Midbrain (tissue), 1 donor: ENCODE measurements at places on chromosomes 1 and 21.

DNA sequence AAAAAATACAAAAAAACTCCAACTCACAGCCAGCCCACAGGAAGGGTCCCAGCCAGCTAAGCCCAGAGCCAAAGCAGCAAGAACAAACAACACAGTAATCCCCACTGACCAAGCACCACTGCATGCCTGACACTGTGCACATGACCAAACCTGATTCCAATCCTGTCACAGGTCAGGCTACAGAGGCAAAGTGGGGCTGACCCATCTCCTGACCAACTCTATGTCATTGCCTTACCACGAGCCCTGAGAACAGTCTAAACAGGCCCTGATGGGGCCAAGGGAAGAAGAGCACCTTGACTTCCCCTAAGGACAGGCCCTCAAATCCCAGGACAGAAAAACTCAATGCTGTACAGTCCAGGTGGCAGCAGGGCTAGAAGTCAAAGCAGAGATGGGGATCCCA lies 2.4 kb downstream of the LSS start:
- DNase-seq: peak; percentile 17

- DNase-seq: peak; percentile 1
These were observed 214.1 kb downstream of the NUF2 start for GRCh38 chr1:163535807-163536206.

- DNase-seq: no peak
These were observed 107.2 kb downstream of the FAF1 start for GRCh38 chr1:50852889-50853288.

GRCh38 chr1:173255214-173255813 lies 48.2 kb upstream of the TNFSF4 start:
- DNase-seq: no peak

GRCh38 chr1:47805018-47805417 lies 192.2 kb downstream of the TRABD2B start:
- DNase-seq: no peak

DNA sequence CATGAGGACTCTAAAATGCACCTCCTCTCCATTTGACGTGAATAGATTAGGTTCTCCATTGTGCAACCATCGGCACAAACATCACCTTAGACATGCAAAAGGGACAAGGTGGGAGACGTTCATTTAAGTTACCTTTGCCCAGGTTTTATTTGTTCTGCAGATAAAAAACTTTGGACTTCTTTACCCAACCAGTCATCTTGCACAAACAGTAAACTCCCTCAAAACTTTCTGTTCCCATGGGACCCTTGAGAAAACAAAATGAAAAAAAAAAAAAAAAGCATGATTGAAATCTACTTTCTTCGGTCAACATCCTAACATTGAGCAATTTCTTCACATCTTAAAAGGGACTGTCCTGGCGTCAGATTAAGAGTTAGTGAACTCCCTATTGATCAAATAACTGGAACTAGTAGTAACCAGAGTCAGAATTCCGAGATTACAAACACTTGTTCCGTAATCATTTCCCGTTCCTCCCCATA lies 31.4 kb upstream of the PROX1 start:
- no peak for DNase-seq

DNA sequence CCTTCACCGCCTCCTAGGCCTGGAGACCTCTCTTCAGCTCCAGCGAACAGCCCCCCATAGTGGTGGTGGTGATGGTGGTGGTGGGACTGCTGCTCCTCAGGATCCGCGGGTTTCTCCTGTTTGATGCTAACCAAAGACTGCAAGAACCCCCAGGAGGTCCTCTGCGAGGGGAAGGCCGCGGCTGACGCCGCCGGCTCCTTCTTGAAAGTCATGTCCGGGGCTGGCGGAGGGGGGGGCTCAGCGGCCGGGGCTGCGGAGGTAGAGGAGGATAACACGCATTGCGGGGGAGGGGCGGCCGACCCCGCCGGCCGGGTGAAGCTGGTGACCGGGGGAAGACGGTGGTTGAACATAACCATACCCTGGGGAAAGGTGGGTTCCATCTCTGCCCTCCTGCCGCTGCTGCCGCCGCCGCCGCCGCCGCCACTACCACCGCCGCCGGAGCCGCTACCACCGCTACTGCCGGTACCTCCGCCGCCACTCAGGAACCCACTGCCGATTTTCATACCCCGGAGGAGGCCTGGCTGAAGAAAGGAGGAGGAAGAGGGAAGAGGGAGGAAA lies 554 bp downstream of the ZNF281 start:
- DNase-seq: no peak

- DNase-seq: no peak
These were observed 38.2 kb upstream of the SLC25A33 start for GRCh38 chr1:9500756-9501754.

- no peak for DNase-seq
These were observed 27.7 kb upstream of the FMO1 start for GRCh38 chr1:171220581-171221054.

DNA sequence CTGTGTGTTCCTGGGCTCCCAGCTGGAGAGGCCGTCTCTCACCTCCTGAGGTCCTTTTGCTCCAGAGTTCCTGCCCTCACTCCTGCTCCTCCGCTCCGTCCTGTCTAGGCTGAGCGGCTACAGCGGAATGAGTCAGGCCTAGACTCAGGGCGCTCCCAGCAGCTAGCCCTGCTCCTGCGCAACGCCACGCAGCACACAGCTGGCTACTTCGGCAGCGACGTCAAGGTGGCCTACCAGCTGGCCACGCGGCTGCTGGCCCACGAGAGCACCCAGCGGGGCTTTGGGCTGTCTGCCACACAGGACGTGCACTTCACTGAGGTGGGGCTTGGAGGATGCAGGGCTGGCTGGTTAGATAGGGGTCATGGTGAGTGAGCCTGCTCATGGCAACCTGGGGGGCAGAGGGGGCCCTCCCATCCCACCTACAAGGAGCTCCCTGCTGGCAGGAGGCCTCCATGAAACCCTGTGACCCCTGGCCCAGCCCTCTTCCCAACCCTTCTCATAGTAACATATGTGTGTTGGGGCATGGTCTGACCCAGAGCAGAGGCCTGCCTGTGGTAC lies 15.1 kb downstream of the PSRC1 start:
- DNase-seq: no peak

DNA sequence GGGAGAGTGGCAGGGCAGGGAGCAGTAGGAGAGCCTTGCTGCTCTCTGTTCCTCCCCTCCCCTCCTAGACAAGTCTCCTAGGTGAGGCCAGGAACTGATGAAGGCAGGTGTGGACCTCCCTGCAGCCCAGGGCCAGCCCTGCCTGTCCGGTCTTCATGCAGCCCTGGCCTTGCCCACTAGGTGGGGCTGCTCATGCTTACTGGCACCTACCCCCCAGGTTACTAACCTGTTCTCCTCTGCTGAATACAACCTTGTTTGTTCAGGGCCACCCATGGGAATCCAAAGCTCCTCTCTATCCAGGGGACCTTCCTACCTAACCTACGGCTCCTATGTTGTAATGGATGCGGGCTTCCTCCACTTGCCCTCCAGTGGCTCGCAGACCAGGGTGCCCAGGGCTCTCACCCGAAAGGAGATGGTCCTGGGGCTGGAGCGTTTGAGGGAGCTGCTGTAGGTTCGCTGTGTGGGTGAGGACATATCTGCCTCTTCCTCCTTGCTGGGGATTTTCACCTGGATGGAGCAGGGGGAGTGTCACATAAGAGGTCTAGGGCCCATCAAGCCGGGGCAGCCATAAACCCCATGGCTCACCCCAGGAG lies 7.9 kb upstream of the TNNT2 start:
- DNase-seq: peak; percentile 14

GRCh38 chr1:197776351-197777105 lies 1.2 kb upstream of the DENND1B start:
- no peak for DNase-seq
